ENCODE measurements at places on chromosomes 7 and 10.

GRCh38 chr7:49425277-49425818 lies 348.1 kb upstream of the VWC2 start:
- no peak for DNase-seq

GRCh38 chr7:11911900-11912299 lies 79.9 kb upstream of the THSD7A start:
- DNase-seq, result no peak

- DNase-seq, result no peak
Observed at GRCh38 chr10:73876971-73877370, 2.6 kb upstream of the CAMK2G start.

GRCh38 chr7:45192621-45193041 lies 35.0 kb downstream of the RAMP3 start:
- DNase-seq, result no peak

DNA sequence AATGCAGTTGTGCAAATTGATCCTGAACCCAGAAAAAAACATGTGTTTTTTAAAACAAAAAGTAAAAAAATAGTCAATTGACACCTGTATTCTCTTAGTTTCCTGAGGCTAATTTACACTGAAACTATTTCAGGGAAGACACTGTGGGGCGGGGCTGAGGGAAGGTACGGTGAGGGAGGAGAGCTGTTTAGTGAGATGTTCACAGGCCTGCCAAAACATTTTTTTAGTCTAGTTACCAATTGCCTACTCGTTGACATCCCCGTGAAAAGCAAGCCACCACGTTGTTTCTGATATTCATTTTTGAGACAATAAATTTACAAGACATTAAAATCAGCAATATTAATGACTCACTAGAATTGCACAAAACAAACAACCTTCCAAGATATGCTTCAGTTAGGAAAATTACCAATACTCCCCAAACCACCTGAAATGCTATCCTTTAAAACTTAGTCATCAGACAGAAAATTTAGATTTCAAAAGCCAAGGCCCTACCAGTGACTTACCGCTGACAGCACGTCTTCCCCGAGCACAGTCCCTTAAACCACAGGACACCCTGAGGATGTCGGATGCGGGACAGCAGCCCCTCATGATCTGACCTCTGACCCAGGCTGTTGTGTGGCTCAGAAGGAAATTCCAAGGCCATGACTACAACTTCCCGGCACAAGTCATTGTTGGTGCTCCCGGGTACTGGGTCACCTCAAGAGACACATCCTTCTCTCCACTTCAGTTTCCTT lies 279.2 kb downstream of the PRPF18 start:
- no peak for DNase-seq

DNA sequence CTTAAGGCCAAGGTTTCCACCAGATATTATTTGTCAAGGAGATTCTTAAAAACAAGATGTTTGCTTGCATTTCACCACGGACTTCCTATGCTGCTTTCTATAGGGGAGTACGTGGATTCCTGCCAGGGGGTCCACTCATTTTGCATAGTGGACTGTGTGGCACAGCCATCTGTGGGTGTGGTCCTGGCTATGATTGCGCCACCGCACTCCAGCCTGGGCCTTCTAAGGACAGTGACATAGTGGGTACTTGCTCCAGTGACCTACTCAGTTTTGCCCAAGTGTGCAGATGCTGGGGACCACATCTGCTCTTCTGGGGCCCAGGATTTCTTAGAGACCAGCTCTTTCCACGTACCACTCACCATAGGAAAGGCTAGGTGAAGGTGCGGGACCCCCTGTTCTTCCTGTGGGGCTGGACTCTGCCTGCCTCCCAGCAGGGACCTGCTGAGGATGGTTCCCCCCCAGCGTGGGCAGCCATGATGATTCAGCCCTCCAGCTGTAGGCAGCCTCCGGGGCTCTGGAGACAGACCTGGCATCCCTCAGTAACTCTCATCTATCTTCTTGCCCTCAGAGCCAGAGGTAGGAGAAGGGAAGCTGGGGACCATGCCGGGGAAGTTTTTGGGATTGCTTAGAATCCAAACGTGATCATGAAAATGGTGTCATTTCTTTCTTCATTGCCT lies 42.9 kb downstream of the HK1 start:
- no peak for DNase-seq

- no peak for DNase-seq
Observed at GRCh38 chr7:75559976-75560365, 67.9 kb downstream of the SPDYE5 start.

GRCh38 chr10:94439275-94439861 lies 37.0 kb downstream of the TBC1D12 start:
- DNase-seq, result no peak

DNA sequence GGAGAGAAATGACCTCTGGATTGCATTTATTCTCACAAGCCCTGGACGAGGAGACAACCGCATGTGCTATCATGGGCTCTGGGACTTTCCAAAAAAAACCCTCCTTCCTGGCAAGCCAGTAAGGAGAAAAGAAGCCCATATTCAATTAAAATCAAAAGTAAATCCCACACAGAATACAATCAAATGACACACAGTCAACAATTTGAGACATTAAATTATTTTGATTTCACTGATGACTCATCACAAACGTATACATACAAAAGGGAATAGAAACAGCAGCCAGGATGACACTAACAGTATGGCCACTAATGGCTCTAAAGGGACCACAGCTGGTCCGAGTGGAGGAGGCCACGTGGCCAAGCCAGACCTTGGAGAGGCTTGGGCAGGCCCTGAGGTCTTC lies 24.9 kb downstream of the LRRC20 start:
- no peak for DNase-seq

DNA sequence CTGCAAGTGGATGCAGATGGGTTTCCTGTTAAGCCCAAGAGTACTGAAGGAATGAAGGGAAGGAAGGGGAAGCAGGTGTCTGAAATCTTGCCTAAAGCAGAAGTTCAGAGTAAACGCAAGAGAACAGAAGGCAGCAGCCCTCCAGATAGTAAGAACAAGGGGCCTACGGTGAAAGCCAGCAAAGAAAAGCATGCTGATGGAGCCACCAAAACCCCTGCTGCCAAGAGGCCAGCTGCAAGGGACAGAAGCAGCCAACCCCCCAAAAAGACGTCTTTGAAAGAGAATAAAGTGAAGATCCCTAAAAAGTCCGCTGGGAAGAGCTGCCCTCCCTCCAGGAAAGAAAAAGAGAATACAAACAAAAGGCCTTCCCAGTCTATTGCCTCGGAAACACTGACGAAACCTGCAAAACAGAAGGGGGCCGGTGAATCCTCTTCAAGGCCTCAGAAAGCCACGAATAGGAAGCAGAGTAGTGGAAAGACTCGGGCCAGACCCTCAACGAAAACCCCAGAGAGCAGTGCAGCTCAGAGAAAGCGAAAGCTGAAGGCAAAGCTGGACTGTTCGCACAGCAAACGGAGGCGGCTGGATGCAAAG lies 152.5 kb downstream of the LCOR start:
- no peak for DNase-seq

DNA sequence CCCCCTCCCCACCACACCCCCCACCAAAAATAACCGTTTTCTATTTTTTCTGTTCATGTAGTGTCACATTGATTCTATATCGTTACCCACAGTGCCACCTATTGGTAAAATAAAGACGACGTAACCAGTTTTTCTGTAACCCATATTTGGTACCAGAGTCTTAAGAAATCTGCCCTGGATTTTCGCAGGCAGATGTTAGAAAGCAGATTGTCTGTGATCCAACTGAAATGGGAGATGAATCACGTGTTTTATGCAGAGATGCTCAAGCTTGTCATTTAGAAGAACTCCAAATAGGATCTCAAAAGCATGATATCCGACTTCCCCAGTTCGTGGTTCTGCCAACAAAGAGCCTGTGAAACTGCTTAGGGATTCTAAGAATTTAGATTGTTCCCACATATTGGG lies 261.1 kb upstream of the CSTF2T start:
- DNase-seq, result no peak

DNA sequence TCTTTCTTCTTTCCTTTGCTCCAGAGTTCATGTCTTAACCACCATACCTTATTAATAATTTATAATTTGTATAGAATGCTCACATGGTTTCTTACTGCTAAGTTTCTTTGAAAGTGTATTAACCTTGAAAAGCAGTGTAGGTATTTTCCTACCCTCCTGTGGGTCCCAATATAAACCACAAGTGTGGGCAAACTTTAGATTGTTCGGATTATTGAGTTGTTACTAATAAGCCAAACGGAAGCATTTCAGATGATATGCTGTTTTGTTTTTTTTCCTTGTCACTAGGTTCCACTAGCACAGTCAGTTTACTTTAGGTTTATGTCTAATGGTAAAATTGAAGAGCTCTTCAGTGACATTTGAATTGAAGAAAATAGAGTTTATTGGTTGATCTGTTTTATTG lies 10.2 kb downstream of the SSBP1 start:
- DNase-seq, result no peak

DNA sequence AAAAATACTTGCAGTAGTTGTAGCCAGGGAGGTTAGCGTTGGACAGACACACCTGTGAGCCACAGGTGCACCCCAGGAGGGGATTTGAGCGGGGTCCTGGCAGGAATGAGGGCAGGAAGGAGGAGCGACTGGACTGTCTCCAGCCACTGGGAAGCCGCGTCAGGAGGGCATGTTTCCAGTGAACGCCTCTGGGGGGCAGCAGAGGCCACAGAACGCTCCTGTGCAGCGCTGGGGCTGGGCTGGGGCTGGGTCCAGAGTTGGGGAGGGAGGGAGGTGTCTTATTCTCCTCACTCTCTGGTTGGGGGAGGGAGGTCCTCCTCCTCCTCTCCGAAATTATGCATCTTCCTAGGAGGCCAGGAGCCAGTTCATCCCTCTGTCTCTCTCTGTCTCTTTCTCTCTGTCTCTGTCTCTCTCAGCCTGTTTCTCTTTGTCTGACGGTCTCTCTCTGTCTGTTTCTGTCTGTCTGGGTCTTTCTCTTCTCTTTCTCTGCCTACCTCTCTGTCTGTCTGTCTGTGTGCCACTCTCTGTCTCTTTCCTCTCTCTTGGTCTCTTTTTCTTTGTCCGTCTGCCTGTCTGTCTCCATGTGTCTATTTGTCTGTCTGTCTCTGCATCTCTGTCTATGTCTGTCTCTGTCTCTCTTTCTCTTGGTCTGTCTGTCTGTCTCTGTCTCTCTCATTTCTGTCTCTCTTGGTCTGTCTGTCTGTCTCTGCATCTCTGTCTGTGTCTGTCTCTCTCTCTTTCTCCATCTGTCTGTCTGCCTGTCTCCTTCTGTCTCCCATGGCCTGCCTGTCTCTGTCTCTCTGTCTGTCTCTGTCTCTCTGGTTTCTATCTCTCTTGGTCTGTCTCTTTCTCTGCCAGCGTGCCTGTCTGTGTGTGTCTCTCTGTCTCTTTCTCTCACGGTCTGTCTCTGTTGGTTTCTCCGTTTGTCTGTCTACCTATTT lies 9.9 kb upstream of the PSMG3 start:
- DNase-seq, result peak; percentile 71

GRCh38 chr7:94394109-94394436 lies 622 bp upstream of the COL1A2 start:
- DNase-seq, result no peak

DNA sequence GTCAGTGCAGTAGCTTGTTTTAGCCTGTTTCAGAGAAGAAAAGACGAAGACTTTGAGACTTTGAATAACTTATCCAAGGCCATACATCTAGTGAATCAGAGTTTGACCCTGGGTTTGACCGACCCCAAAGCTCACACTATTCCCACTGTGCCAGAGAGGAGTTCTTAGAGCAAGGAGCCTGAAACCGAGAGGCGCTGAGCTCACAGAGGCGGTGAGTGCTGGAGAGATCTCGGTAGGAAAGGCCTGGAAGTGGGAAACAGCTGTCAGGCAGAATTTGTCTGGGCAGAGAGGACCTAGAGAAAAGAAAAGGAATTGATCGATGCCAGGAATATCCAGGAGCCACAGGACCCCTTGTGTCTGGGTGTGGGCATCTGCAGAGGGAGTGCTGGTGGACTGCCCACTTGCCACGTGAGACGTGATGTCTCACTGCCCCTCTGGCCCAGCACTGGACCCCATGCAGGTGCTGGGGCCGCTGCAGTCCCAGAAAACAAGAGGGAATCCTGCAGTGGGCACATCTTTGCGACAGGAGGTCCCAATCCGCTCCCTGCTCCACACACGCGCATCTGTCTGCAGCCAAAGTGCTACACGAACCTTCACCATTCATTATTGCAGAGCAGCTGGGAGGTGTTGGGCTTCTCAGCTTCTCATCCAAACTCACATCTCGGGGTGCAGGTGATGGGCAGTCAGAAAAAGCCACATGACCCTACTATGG lies 6.2 kb downstream of the CALML3 start:
- DNase-seq, result no peak

DNA sequence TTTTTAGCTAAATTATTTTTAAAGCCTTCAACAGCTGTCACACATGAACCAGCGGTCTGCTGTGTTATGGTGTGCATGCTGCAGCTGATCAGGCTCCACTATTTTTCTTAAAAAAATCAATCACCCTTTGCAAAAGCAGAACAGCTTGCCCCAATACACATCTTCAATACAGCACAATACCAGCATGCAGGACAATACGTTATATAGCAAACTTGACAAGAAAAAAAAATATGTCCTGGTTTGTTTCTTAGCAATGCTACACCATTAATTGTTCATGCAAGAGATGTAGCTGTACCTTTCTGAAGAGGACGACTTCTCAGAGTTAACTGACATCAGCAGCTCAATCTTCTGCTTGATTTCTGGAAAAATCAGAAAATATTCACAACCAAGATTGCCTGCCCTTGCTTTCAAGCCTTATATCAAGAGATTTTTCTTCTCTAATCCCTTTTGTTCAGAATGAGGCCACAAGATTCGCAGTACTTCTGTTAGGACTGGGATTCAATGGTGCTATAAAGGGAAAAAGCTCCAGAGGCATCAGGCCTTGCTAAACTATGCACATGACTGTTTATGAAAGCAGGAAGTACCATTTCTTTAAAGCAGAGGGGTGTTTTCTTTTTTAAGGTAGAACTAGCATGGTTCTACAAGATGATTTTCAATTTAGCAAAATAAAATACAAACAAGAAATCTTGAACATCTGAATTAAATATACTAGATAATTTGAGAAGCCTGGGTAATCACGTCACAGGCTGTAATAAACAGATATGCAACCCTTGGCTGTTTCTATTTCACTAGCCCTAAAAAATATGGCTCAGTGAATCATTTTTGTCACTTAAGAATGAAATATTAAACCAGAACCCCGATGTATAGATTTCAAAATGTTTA lies 120.0 kb downstream of the SRPK2 start:
- DNase-seq, result no peak

DNA sequence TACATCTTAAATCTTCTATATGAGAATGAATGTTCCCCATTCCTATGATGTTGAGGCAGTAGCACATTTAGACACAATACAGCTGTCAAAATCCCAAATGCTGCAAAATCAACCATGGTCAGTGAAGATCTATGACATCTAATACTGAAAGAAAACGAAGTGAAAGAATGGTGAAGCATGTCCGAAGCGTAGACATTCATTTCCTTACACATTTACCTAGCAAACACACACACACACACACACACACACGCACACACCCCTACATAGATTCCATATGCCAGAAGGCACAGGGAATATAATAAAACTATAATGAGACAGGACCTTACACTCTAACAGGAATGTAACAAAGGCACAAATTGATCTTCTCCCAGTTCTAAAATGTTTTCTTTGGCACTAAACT lies 32.5 kb downstream of the CCDC6 start:
- DNase-seq, result no peak

GRCh38 chr10:12949248-12949647 lies 52.3 kb downstream of the CCDC3 start:
- DNase-seq, result no peak

Data from stimulated activated CD4-positive, alpha-beta T cell treated with anti-CD3 and anti-CD28 coated beads, Interleukin-4, amount 100 ng/mL, for 4 hours (primary cell).